ENCODE measurements at places on chromosomes 7 and 10.

DNA sequence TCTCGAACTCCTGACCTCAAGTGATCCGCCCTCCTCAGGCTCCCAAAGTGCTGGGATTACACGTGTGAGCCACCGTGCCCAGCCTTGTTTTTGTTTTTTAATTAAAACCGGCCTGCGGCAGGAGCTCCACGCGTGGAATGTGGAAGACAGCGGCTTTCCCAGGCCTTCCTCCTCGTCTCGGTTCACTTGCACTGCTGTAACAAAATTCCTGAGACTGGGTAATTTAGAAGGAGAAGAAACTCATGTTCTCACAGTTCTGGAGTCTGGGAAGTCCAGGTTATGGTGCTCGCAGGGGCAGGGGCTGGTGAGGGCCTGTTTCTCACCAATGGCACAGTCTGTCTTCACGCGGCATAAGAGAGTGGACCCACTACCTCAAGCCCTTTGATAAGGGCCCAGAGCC, 14.4 kb upstream of the CRYGN start:
- DNase-seq, result no peak

DNA sequence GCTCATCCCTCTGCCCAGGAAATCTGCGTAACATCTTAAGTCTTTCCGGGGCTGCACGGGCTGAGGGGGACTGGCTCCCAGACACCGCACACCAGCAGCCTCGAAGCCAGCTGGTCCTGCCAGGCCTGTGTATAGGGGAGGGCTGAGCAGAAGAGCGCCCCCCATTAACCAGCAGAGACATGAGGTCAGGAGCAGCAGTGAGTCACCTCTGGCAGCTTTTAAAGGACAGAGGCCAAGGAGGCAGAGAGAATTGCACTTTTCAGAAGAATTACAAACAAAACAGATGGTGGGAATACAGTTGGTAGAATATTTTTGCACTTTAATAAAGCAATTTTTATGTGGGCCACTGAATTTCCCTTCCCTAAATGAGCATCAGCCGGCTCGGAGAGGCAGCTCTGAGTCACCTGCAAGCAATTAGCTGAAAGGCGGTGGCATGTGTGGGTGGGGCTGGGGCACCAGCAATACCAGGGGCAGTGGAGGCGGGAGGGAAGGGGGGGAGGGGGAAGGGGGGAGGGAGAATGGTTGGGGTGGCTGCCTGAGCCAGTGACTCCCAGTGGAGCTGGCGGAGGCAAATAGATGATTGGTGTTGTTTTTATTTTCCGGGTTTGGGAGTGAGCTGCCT, 39.1 kb downstream of the GOLGA7B start:
- DNase-seq, result no peak

GRCh38 chr7:142133731-142134148, 22.2 kb downstream of the MGAM2 start:
- no peak for DNase-seq

DNA sequence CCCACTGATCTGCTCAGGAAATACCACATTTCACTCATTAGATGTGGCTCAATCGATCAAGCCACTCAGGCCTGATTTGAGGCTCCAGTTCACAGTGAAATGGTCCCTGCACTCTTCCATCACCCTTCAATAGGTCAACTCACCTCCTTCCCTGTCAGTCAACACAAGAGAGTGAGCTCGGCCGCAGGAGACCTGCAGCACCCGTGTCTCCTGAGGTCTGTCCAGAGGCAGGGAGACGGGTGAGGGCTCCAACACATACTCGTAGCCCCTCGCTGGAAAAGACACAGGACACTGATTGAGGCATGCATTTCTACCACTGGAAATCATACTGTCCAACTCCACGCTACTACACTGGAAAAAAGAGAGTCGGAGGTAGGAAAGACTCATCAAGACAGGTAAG, 7.1 kb downstream of the RCC1L start:
- DNase-seq, result no peak

GRCh38 chr7:150586068-150586784, 19.0 kb downstream of the GIMAP4 start:
- no peak for DNase-seq

DNA sequence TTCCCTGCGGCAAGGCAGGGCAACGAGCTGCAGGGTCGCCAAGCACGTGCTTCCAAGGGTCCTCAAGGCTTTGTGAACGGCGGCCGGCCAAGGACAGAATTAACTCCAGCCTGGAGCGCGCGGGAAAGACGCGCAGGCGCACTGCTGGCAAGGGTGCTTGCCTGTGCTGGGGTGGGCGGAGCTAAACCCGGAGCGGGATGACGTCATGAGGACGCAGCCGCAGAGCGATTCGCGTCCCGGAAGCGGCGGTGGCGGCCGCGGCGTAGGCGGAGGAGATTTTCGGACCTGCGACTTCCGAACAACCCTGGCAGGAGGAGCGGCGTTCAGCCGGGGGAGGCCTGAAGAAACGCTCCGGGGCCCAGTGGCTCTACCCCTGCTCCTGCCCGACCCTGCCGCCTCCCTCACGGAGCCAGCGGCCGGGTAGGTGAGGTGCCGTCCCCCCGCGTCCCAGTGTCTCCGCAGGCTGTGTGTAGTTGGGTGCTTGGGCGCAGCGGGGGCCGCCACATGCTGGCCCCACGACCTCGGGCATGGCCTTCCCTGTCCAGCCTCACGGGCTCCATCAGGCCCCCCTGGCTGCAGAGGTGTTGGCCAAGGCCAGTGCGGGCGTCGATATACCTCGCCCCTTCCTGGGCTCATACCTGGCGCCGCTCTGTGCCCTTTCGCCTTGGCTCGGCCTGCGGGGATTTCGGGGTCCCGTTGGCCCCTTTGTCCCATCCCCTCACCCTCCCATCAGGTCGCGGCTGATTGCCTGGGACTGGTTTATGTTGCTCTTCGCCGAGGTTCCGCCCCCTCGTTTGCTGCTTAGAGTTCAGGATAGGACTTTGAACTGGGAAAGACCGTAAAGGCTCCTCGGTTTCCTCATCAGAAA, at the start of gene ZFYVE27:
Gene ZFYVE27, plus strand, starts transcription at position 227 of the 868 bp plus-strand sequence. CDS start 1,350 bp downstream, outside the sequence.
- peak; percentile 94 for DNase-seq

DNA sequence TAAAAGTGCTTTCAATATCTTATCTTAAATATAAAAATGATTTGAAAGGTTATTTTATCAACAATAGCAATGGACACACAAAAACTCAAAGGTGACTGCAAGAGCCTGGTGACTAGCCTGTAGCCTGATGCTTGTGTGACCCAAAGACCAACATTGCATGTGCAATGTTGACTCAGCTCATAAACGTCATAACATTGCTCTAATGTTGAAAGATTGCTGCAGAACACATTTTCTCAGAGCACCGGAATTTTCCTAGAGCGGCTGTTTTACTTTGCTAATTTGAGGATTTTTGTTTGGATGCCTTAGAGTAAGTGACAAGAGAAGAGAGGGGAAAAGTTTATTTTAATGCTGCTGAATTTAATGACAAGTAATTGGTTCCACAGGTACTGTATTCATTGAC, 107.1 kb downstream of the RAB18 start:
- DNase-seq, result no peak

GRCh38 chr7:10838228-10838627, 135.4 kb upstream of the PHF14 start:
- DNase-seq, result no peak

DNA sequence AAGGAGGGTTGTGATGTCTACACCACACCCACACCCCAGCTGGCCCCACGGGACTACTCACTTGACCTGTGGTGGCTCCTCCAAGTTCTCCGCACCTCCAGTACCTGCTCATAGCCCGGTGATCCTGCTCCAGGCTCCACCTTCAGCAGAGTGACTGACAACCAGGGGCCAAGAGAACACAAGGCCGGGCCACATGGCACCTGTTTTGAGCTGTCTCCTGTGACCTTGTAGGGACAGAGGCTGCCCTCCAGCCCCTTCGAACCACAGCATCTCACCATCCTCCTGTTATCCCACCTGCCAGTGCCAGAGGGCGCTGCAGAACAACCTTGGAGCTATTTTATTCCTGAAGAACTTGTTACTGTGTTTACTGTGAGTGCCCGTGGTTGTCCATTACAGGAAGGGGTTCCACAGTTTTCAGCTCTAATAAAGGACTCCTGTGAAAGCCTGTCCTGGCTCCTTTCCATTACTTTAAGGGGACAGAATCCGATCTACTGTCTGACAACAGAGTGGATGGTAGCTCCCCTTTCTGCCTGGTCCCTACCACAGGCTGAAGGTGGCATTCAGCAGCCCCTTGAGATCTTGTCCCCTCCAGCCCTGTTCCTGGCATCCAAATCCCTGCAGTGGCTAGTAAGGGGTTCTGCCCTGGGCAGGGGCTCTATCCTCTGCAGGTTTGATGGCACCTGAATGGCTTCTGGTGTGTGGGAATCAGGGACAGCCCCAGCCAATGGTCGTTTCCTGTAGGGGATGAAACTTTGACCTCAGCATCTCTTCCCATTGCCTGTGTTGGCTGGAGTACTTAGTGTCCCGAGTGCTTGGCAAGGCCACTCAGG, 50.8 kb downstream of the C10orf120 start:
- peak; percentile 76 for DNase-seq

- DNase-seq, result no peak
These were observed 136.0 kb downstream of the KIF20B start for GRCh38 chr10:89837165-89838043.

DNA sequence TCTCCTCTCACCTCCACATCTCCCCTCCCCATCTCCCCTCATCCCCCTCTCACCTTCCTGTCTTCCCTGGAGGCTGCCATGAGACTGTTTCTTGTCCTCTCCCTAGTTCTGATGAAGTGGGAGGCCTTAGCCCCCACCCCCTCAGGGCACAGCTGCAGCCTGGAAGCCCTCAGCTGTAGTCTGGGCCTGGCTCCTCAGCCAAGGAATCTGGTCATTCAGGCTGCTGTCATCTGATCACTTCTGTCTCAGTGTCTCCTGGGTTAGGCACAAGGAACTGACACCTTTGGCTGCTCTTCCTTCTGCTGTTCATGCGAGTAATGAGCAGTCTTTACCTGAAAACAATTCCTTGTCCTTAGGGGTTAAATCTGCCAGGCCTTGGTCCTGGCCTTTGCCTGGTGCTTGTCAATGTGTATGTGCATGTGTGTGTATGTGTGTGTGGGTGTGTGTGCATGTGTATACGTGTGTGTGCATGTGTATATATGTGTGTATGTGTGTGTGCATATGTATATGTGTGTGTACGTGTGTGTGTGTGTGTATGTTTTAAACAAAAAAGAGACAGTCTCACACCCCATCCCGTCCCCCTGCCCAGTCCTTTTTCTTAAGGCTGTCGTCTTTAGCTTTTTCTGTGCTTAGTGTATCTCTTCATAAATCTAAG, 153.5 kb upstream of the TMEM72 start:
- peak; percentile 5 for DNase-seq

DNA sequence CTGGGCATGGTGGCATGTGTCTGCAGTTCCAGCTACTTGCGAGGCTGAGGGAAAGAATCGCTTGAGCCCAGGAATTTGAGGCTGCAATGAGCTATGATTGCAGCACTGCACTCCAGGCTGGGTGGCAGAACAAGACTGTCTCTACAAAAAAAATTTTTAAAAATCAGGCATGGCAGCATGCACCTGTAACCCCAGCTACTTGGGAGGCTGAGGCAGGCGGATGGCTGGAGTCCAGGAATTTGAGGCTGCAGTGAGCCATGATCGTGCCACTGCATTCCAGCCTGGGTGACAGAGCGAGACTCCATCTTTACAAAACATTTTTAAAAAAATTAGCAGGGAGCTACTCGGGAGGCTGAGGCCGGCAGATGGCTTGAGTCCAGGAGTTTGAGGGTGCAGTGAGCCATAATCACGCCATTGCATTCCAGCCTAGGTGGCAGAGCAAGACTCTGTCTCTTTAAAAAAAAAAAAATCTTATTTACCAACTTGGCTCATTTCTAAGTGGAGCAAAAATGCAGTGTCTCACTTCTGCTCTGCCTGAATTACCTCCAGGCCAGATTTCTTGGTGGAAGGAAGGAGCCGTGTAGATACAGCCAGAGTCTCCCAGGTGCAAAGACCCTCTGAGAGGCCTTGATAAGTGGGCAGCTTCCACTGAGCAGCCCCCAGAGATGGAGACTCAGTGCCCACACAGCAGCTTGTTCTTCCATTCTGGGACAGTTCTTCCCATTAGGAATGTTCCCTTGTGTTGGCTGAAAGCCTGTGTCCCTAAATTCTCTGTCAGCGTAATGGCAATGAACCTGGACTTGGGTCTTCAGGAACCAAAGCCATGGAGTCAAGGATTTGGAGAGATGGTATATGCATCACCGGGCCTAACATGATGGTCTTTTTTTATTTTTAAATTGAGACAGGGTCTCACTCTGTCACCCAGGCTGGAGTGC, 30.0 kb downstream of the GTF2IRD1 start:
- DNase-seq, result no peak

GRCh38 chr7:68407460-68407859, 1190.8 kb upstream of the AUTS2 start:
- no peak for DNase-seq

- no peak for DNase-seq
These were observed 411.9 kb upstream of the KLF6 start for GRCh38 chr10:4196771-4197390.

GRCh38 chr10:18137111-18137510, 3.1 kb upstream of the CACNB2 start:
- DNase-seq, result no peak

- DNase-seq, result no peak
These were observed 11.7 kb downstream of the STAM start for GRCh38 chr10:17655567-17656146.

DNA sequence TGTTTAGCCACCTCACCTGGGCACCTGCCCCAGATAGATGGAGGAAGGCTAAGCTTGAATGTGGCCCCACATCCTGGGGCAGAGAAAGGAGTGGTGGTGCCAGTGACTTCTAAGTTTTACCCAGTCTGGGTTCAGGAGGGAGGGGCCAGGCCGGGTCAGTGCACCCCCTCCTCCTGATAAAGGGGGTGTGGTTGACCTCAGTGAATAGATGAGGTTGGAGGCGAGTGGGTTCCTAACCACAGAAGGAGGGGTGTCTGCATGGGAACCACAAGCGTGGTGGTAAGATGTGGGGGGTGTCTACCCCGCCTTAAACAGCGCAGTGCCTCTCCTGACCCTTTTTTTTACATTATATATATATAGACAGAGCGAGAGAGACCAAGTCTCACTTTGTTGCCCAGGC, 105.3 kb upstream of the KCTD7 start:
- no peak for DNase-seq

DNA sequence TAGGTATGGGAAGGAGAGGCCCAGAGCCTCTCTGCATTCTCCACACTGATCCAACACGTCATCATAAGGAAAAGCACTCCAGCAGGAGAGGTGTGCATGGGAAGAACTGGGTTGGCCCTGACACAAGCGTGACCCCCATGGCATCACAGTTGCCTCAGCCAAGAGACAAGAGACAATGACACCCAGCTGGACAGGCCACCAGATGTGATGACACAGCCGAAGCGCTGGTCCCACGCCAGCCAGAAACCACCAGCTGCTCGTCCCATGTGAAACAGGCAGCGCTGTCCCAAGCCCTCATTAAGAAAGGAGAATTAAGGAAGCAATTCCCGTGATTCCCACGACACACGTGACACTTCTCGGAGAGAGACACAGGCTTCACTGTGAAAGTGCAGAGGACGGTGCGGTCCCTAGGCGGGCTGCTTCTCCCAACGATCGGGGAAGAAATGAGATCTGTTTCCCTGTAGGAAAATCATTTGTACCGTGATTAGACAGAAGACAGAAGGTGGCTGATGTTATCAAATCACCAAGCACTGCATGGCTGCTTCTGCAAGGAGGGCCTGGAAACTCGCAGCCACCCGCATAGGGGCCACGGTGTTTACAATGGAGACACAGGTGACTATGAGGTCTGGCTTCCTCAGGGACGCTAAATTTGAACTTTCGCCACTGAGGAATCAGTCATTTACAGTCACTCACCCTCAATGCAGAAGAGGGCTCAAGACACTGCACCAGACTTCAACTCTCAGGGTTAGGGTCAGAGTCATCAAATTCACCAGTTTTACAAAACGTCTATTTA, 74.5 kb downstream of the DIP2C start:
- DNase-seq, result no peak

GRCh38 chr7:97390915-97391593, 273.6 kb downstream of the SDHAF3 start:
- DNase-seq, result no peak

GRCh38 chr10:63466144-63466935, 563 bp upstream of the JMJD1C start:
- DNase-seq, result peak; percentile 54

All from Karpas-422 (cell line).